NCI-H1930 (cell line): ENCODE measurements at places on chromosomes 16 and 17.
A peak's percentile ranks its signal among the peaks of the same experiment; 100 is the strongest.

GRCh38 chr16:30700491-30700890, 1.5 kb downstream of the SRCAP start:
- no peak for DNase-seq

DNA sequence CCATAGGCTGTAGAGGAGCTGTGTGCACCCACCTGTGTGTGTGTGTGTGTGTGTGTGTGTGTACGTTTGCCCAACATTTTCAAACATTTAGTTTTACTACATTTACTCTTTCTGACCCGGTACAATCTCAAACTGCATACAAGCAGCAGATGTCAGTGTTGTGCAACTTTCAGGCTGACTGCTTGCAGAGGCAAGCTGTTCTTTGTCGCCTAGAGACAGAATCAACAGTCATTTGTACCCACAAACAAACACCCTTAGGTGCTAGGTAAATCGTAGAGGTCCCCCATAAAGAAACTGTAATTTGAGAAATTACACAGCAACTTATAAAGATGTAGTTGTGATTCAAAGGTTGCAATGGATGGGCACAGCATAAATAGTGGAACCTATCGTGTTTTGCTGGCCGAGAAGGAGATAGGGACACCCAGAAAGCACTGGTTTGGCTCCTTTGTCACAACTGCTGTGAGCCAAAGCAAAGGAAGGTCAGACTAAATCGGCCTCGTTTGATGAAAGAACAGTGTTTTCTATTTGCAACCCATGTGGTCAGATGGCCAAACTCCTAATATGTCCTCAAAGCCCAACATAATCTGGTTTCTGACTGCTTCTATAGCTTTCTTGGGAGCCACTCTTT, 478.4 kb downstream of the TOX3 start:
- peak; percentile 46 for DNase-seq

DNA sequence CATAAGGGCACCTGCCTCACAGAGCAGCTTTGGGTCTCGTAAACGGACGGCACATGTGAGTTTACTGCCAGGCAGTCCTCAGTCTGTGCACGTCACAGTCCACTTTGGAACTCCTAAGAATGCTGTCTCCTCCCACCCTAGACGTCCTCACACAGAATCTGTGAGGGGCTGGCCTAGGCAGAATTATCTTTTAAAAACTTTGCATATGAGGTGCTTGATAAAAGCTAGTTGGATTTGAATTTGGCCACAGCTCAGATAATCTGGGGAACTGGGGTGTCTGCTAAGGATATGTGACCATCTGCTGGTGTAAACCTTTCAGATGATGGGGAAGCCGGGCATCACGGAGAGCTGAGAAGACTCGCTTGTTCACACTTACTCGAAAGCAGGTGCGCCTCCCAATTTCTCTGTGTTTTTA, 64.4 kb downstream of the METRNL start:
- no peak for DNase-seq

DNA sequence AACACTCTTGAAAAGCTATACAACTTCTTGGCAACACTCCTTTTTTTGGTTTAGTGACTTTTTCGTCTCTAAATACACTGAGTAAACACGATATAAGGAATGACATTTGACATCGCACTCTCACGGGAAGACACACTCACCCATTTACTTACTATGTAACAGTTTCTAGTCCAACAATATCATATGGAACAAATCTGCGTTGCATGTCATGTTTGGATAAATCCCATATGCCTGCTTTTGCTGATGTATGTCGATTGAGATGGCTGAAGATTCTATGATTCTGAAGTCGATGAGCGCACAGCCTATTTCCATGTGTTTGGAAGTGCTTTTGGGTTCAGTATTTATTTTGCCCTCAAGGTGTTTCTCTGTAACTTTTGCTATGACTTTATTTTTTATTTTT, 18.2 kb downstream of the ITGAE start:
- DNase-seq, result no peak

DNA sequence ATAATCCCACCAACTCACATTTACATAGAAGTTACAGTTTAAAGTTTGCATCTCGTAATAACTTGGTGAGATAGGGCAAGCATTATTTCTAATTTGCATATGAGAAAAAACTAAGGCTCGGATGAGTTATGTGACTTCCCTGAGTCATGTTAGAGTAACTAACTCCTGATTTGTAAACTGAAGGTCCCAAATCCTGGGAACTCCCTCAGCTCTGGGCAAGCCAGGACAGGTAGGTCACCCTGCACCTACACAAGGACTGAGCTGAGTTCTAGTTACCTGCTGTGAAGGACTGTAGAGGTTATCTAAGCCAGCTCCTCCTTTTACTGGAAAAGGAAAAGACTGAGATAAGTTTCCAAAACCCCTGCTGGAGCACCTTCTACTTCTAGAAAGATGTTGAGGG, 92.1 kb upstream of the HLF start:
- no peak for DNase-seq

- DNase-seq, result no peak
Measured at GRCh38 chr17:72143245-72143644, 22.4 kb downstream of the SOX9 start.

GRCh38 chr16:69087161-69087581, 18.3 kb upstream of the HAS3 start:
- DNase-seq, result no peak

GRCh38 chr17:31493656-31494155, 102.2 kb downstream of the RAB11FIP4 start:
- DNase-seq, result no peak

DNA sequence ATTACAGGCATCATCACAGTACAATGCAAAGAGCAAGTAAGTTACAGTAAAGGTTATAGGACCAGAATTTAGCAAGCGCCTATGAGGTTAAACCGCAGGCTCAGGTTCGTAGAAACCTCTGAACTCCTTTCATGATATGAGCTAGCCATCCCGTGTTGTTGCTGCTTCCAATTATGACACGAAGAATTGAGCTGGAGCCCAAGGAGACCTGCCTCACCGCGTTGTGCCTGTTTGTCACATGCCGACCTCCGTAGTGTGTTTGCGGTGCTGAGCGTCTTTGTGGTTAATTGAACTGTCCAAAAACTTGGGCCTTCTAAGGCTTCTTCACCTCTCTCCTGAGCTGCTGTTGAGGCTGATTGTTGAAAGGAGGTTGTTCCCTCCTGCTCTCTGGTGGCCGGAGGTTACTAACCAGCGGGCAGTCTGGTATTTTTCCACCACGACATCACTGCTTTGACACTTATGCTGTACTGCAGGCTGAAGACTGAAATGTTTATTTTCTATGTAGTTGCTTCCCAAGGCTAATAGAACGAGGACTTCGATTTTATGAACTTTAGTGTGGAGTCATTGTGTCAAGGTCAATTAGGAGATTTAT, 67.5 kb downstream of the SEC14L1 start:
- no peak for DNase-seq

DNA sequence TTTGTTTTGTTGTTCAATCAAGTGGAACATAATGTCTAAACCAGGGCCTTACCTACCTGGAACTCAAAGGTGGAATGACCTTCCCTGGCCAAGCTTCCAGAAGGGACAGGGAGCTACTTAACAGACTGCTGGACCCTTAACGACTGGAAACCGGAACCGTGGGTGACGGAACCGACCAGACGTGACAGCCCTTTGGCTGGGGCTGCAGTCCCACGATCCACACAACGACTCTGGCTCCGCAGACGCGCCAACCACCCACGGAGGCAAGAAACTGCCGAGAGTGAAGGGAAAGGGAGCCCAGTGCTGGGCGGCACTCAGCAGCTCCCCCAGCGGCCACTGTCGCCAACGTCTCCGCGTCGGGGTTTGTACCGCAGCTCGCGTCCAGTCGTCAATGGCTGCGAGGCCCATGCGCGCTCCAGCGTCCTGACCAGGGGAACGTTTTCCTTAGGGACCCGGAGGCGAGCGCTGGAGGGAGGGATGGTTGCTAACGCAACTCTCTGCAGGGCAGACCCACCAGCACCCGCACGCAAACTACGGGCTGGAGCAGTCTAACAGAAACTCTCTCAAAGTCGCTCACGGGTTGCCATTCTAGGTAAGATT, 5.5 kb upstream of the KIF22 start:
- no peak for DNase-seq

- DNase-seq, result no peak
Measured at GRCh38 chr16:78786635-78787034, 687.2 kb downstream of the WWOX start.

DNA sequence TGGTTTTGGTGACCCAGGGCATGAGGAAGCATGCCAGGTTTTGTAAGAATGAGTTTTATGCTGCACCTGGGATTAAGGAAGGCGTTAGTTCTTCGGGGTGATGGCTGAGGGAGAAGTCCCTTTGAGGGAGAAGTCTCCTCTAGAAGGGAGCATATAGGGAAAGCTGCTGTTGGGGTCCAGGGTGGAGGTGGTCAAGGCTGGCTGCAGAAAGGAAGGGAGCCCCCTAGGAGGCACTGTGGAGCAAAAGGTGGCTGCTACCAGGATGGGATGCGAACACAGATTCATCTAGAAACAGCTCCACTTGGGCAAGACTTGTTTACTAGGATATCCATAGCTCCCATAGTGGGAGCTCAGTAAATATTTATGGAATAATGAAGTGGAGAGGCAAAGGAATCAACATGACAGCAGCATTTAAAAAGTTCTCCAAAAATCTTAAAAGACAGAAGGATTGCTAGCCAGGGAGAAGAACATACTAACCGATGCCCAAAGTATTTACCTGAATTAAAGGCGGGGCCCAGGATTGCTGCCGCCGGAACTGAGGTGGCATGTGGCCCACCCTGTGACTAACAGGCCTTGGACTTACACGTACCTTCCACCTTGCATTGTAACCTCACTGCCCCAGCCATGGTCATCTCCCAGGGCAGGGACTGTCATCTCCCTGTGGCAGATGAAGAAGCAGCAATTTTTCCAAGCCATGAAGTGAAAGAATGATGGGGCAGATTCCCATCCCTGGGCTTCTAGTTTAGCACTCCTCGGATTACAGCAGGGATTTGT, 7.1 kb upstream of the LPCAT2 start:
- no peak for DNase-seq

- DNase-seq, result no peak
Measured at GRCh38 chr16:27779641-27780164, 229.8 kb downstream of the KATNIP start.

GRCh38 chr16:4594433-4595410, 20.0 kb downstream of the UBALD1 start:
- no peak for DNase-seq

DNA sequence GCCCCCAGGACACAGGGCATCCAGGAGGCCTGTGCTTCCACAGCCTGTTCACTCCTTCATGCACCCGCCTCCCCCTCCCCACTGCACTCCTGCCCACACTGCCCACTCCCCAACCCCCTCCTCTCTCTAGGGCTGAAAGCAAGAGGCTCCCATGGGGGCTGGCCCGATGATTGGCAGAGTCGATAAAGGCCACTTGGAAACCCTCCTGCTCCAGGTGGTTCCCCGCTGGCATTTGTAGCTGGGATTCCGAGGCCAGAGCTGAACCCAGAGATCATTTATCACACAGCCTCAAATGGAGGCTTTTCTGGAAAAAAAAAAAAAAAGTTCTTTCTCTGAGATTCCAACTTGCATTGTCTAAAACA, 74.1 kb downstream of the SREBF1 start:
- no peak for DNase-seq

DNA sequence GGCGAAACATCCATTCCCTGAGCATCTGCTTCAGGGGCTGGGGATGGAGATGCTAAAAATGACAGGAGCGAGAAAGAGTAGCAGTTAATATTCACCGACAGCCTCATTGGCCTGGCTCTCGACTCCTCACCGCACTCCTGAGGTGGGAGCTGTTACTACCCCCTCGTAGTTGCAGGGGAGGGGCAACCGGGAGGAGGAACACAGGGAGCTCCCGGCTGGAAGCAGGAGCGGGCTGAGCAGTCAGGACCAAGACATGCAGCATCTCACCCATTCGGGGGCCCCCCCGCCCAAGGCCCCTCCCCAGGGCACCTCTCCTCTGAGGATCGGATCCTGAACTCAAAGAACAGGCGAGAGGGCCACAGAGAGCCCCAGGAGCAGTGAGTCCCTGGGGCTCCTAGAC, 4.5 kb upstream of the ACSF3 start:
- no peak for DNase-seq

DNA sequence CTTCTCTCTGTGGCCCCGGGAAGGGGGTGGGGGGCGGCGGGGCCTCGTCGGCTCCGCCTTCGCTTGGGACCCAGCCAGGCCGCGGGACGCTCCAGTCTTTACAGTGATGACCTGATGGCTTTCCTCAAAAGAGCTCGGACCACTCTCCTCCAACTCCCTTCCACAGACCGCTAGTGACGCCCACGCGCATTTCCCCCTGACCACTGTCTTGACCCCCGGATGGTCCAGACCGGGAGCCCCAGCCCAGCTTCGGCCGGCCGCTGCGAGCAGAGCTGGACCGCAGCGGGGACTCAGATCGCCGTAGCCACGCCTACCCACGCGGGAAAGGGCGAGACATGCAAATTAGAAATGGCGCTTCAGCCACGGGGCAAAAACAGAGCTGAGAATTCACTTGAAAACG, 81.6 kb upstream of the RNU2-1 start:
- DNase-seq, result no peak

DNA sequence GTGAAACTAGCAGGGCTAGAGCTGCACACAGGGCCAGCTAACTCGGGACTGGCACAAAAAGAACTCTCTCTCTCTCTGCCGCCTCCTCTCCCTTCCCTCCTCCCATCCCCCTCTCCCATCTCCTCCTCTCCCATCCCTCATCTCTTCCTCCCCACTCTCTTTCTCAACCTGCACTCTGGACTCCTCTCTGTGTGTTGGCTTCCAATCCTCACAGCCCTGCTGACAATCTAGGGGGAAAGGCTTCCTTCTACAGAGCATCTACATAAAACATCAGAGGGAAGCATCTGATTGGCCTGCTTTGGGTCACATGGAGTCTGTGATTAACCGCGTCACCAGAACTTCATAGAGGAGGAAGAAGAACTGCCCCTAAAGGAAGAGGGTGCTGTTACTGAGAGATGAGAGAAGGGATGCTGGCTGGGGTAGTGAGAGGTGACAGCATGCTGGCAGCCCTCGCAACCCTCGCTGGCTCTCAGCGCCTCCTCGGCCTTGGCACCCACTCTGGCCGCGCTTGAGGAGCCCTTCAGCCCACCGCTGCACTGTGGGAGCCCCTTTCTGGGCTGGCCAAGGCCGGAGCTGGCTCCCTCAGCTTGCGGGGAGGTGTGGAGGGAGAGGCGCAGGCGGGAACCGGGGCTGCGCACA, 12.8 kb upstream of the ZFP90 start:
- no peak for DNase-seq

GRCh38 chr17:51147650-51148049, 5.7 kb upstream of the NME1 start:
- DNase-seq, result no peak

DNA sequence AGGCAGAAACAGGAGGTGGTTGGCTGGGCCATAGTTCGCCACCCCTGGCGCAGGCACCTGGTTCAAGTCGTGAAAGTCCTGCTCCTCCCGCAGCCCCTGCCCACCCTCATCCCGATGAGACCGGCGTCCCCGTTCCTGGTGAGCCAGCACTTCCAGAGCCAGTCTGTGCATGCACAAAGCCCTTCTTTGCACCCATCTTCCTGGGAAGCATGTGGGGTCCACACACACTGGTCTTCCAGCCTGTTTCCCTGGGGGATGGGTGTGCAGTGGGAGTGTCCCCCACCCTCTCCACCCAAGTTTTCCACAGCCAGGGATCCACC, 1.6 kb upstream of the ZG16B start:
- DNase-seq, result no peak

- DNase-seq, result no peak
Measured at GRCh38 chr17:74872313-74873036, at the start of gene FDXR. FDXR (minus strand) TSS chr17:74872994; CDS start chr17:74872944, 50 bp downstream.
